ENCODE measurements at places on chromosomes 13 and 19.
A peak's percentile ranks its signal among the peaks of the same experiment; 100 is the strongest.

GRCh38 chr13:88461272-88462009 lies 790.3 kb downstream of the SLITRK5 start:
- DNase-seq = no peak

DNA sequence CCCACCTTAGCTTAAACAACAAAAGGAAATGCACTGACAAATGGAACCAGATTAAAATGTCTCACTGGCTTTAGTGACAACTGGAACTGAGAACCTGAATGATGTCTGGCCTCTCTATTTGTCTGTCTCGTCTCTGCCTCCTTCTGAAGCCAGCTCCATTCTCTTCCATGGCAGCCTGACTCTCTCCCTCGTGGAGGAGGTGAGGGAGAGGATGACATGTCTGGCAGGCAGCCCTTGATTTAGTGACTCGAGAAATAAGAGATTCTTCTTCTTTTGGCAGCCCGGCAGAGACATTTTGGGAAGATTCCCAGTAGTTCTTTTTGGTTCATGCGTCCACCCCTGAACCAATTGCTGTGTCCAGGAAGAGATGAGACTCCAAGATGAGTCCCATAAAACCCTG lies 131.7 kb downstream of the KLF5 start:
- DNase-seq = no peak

- no peak for DNase-seq
Observed at GRCh38 chr13:106083620-106084350, 451.7 kb downstream of the EFNB2 start.

DNA sequence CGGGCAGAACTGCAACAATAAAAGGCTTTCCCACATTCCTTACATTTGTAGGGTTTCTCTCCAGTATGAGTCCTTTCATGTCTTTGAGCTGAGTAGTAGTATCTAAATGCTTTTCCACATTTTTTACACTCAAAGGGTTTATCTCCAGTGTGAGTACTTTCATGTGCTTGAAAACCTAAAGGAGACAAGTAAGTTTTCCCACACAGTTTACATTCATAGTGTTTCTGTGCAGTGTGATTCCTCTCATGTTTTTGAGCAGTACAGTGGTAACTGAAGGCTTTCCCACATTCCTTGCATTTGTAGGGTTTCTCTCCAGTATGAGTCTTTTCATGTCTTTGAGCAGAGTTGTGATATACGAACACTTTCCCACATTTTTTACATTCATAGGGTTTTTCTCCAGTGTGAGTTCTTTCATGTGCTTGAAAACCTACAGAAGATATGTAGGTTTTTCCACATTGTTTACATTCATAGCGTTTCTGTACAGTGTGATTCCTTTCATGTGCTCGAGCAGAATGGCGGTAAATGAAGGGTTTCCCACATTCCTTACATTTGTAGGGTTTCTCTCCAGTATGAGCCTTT lies 47.0 kb downstream of the ZNF44 start:
- DNase-seq = no peak

- no peak for DNase-seq
Observed at GRCh38 chr19:5457709-5458108, 2.5 kb downstream of the ZNRF4 start.

- DNase-seq = no peak
Observed at GRCh38 chr13:23212671-23213070, 31.9 kb downstream of the SGCG start.

DNA sequence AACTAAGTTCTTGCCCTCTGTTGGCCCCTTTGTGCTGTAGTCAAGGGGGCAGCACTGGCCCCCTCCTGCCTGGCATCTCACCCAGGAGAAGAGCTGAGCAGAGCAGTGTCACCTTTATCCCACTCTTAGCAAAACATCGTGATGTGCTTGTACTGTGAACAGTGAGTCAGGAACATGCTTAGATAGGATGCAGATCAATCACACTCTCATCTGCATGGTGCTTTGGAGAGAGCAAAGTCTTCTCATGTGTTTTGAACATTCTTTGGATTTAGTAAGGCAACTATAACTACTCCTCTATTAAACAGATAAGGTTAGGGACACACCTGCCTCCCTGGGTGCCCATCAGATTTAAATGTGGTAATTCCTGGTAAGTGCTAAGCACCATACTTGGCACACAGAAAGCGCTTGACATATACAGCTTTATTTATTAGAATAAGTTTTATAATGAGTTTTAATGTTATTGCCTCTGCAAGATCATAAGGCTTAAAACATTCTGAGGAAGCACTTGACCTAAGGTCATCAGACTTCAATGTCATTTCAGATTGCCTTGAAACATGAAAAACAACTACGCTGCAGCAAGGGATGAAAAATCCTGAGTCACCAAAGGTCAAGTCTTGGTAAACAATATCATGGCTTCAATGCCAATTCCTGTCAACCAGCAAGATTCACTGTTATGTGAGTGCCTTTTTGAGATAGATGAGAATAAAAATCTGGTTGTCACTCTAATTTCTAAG lies 82.4 kb upstream of the IRS2 start:
- DNase-seq = no peak

DNA sequence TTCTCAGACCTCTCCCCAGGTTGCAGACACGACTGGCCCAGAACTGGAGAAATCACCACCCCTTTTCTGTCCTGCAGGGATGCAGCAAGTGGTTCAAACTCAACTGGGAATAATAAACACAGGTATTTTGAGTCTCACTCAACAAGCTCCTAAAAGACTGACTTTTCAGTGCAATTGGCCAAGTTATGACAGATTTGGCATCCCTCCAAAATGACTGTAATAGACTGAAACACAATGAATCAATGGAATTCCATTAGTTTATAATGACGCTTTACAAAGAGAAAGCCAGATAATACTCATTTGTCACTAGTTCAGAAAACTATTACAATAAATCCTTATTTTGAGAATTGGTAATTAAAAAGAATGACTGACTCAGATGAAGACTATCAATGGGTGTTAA lies 38.1 kb downstream of the MIPEP start:
- no peak for DNase-seq

- no peak for DNase-seq
Observed at GRCh38 chr13:40933508-40934204, 85.5 kb downstream of the ELF1 start.

DNA sequence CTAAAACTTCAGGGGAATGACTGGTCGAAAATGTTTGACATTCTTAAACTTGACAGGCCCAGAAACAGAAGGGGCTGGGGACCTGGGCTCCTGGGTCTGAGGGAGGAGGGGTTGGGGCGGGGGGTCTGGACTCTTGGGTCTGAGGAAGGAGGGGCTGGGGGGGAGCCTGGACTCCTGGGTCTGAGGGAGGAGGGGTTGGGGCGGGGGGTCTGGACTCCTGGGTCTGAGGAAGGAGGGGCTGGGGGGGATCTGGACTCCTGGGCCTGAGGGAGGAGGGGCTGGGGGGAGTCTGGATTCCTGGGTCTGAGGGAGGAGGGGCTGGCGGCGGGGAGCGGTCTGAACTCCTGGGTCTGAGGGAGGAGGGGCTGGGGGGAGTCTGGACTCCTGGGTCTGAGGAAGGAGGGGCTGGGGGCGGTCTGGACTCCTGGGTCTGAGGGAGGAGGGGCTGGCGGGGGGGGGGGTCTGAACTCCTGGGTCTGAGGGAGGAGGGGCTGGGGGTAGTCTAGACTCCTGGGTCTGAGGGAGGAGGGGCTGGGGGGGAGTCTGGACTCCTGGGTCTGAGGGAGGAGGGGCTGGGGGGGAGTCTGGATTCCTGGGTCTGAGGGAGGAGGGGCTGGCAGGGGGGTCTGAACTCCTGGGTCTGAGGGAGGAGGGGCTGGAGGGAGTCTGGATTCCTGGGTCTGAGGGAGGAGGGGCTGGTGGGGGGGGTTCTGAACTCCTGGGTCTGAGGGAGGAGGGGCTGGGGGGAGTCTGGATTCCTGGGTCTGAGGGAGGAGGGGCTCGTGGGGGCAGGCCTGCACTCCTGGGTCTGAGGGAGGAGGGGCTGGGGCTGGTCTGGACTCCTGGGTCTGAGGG lies 5.5 kb upstream of the KLK6 start:
- no peak for DNase-seq

GRCh38 chr13:103866048-103866447 lies 799.8 kb upstream of the SLC10A2 start:
- no peak for DNase-seq

- peak; percentile 58 for DNase-seq
Observed at GRCh38 chr19:19259741-19260140, 13.4 kb downstream of the TM6SF2 start.

GRCh38 chr13:80374444-80374843 lies 33.5 kb upstream of the SPRY2 start:
- no peak for DNase-seq

GRCh38 chr13:44198826-44199225 lies 174.8 kb upstream of the SERP2 start:
- DNase-seq = no peak

GRCh38 chr13:65473196-65473595 lies 1756.9 kb downstream of the PCDH9 start:
- DNase-seq = no peak

GRCh38 chr19:56637976-56638555 lies 4.9 kb upstream of the SMIM17 start:
- no peak for DNase-seq

DNA sequence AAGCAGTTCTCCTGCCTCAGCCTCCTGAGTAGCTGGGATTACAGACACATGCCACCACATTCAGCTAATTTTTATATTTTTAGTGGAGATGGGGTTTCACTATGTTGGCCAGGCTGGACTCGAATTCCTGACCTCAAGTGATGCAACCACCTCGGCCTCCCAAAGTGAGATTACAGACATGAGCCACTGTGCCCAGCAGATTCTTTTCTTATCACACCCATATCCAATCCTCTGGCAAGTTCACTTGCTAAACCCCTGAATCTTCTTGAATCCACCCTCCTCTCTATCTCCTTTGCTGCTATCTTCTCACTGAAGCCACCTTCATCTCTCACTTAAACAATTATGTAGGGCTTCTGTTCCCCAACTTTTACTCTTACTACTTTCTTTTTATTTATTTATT lies 17.5 kb downstream of the TMEM143 start:
- no peak for DNase-seq

GRCh38 chr13:99157046-99157445 lies 43.6 kb upstream of the UBAC2 start:
- DNase-seq = no peak

DNA sequence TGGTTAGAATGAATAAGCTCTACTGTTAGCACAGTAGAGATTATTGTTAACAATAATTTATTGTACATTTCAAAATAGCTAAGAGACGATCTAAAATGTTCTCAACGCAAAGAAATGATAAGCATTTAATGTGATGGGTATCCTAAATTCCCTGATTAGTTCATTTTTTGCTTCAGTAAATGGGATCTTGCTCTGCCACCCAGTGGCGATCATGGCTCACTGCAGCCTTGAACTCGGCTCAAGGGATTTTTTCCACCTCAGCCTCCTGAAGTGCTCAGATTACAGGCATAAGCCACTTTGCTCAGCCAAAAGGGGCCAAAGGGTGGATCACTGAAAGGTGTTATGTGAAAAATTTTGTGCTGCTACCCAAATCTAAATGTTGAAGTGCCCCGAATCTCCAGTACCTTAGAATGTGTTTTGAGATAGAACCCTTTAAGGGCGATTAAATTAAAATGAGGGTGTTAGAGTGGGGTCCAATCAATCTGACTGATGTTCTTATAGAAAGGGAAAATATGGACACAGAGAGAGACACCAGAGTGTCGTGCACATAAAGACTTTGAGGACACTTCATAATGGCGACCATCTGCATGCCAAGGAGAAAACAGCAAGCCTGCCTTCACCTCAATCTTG lies 31.5 kb upstream of the ZNF766 start:
- DNase-seq = peak; percentile 57

GRCh38 chr19:33226550-33227241 lies 1.0 kb upstream of the SLC7A10 start:
- DNase-seq = no peak

DNA sequence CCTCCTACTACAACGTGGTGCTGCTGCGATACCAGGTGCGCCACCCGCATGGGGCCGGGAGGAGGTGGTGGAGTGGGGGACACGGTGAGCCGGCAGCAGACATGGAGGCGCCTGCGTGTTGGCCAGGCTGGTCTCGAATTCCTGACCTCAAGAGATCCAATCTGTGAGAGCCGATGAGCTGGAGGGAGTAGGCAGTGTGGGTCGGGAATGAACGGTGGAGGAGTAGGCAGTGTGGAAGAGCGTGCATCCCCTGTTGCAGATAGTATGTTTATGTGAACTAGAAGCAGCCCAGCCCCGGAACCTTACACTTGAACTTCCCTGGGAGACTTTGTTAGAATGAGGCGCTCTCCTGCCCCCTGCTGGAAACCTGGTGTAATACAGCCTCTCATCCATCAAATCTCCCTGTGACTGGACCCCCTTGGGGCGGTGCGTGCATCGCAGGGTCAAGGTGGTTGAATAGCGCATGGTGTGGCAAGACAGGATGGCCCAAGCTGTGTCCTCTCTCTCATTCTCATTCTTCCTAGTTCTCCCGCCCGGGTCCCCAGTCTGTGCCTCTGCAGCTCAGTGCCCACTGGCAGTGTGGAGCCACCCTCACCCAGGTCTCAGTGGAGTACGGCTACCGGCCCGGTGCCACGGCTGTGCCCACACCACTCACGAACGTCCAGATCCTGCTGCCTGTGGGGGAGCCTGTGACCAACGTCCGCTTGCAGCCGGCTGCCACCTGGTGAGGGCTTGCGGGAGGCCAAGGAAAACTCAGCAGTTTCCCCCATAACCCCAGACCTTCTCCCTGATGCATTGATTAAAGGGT lies 10.5 kb upstream of the B3GNT3 start:
- DNase-seq = peak; percentile 87

- no peak for DNase-seq
Observed at GRCh38 chr19:52622261-52622660, 15.9 kb downstream of the ZNF83 start.

GRCh38 chr19:10625003-10625761 lies at the start of gene SLC44A2:
TSS of gene SLC44A2 (plus strand) at chr19:10625553. CDS start at chr19:10625634, 81 bp downstream.
- no peak for DNase-seq

- no peak for DNase-seq
Observed at GRCh38 chr13:50026788-50027473, 11.7 kb downstream of the KCNRG start.

- no peak for DNase-seq
Observed at GRCh38 chr13:113555141-113555540, 29.4 kb upstream of the TFDP1 start.

DNA sequence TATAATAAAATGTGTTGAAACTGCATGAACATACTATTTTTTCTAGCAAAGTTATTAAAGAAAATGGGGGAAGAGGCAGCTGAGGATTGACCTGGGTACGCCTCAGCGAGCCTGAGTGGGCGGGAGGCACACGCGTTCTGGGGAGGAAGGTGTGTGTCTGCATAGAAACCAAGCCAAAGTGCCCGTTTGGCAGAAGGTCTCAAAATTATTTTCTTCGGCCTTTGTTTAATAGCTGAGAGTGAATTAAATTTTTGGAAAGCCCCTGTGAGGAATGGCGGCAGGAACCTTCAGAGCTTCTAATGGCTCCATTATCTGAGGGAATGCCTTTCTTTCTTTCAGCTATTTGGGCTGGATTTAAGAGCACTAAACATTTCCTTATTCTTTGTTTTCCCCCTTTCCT lies 5.2 kb downstream of the ZIC2 start:
- no peak for DNase-seq

- no peak for DNase-seq
Observed at GRCh38 chr13:114264886-114265611, 16.4 kb upstream of the UPF3A start.

- no peak for DNase-seq
Observed at GRCh38 chr13:98930151-98930591, 47.7 kb downstream of the DOCK9 start.

All from D341Med (cell line).